ENCODE measurements at places on chromosomes 6 and 20.
A peak's percentile ranks its signal among the peaks of the same experiment; 100 is the strongest.

DNA sequence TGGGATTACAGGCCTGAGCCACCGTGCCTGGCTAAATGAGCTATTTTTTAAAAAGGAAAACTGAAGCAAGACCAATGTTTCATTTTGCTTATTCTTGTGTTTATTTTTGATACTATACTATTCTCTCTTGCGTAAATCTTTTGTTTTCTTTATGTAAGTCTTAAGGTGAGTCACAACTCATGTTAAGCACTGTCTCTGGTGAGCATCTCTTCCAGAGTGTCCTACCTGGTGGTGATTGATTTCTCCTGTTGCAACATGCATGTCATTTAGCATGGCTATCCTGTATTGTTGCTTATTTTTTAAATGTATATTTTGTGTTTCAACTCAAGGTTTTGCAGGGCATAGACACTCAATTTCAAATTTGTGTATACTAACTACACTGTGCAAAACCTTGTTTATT lies 336.0 kb downstream of the RFPL4B start:
- no peak for DNase-seq

GRCh38 chr6:38638941-38639497 lies 710 bp downstream of the BTBD9 start:
- DNase-seq = peak; percentile 46

DNA sequence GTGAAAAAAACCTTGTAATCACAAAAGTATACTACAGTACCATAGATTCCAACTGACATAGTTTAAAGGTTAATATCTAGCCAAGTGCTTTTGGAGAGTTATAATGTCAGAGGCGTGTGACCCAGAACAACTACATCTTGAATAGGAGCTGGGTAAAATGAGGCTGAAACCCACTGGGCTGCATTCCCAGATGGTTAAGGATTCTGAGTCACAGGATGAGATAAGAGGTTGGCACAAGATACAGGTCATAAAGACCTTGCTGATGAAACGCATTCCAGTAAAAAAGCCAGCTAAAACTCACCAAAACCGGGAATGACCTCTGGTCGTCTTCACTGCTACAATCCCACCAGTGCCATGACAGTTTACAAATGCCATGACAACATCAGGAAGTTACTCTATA lies 22.4 kb upstream of the KIAA0408 start:
- DNase-seq = no peak

- DNase-seq = no peak
These were observed 154.9 kb downstream of the MRPL14 start for GRCh38 chr6:43972179-43972912.

GRCh38 chr20:46346770-46347169 lies 38.5 kb upstream of the CDH22 start:
- no peak for DNase-seq

GRCh38 chr6:89398762-89399525 lies 13.1 kb downstream of the RRAGD start:
- DNase-seq = no peak

DNA sequence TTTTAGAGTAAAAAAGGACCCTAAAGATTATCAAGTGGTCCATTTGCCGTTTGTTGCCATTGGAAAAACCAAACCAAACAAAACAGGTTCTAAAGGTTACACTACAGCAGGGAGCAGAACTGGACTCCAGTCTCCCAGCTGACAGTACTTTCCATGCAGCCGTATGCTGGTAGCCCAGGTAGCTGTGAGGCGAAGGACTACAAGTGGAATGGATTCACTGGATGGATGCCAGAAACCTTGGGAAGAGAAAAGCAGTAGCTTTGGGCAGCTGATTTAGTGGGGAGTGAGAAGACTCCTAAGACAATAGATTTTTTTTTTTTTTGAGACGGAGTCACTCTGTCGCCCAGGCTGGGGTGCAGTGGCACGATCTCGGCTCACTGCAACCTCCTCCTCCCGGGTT lies 88.3 kb downstream of the SASH1 start:
- DNase-seq = no peak

DNA sequence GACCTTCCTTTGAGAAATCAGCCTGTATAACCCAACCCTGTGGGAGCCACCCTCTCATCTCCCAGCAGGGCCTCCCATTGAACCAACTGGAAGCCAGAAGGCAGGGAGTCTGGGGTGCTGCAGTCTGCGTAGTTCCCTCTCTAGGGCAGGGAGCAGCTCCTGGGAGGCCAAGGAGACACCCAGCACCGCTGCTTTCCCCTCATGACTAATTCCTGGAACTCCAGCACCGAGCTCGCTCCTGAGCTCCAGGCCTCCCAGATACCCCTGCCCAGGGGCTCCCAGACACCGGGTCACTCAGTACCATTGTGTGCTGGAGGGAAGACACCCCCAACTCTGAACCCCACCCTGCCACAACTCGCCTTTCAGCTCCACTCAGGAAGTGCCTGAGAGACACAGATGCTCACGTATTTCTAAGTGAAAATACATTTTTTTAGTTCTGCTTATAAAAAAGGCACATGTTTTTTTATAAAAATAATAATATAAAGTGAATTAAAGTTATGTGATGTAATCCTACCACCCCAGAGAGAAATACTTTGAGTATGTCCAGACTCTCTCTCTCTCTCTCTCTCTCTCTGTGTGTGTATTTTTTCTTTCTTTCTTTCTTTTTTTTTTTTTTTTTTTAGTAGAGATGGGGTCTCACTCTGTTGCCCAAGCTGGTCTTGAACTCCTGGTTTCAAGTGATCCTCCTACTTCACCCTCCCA lies 17.5 kb downstream of the PIM1 start:
- DNase-seq = no peak

- DNase-seq = no peak
These were observed 259.3 kb downstream of the BMP7 start for GRCh38 chr20:57007171-57007540.

DNA sequence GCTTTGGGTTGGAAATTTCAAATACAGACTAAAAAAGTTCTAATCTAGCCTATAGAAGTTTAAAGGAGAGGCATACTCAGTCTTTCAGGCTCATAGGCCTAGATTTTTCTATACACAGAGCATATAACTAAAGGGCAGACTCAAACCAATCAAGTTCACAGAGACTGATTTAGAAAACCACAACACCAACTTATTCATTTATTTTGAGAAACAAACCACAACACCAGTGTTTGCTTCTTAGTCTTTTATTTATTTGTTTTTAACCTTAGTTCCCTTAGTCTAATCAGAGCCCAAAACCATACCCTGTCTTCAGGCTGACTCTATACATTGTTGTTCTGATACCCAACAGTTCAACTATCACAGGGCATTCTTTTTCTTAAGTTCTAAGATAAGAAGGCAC lies 103.7 kb downstream of the REV3L start:
- no peak for DNase-seq
